Posterior vena cava (tissue), 2 donors: ENCODE measurements at places on chromosomes 3 and 15.

GRCh38 chr15:62549345-62549970 lies 384.4 kb upstream of the C2CD4B start:
- DNase-seq, result no peak

GRCh38 chr3:70360979-70361760 lies 48.7 kb upstream of the MDFIC2 start:
- DNase-seq, result no peak

DNA sequence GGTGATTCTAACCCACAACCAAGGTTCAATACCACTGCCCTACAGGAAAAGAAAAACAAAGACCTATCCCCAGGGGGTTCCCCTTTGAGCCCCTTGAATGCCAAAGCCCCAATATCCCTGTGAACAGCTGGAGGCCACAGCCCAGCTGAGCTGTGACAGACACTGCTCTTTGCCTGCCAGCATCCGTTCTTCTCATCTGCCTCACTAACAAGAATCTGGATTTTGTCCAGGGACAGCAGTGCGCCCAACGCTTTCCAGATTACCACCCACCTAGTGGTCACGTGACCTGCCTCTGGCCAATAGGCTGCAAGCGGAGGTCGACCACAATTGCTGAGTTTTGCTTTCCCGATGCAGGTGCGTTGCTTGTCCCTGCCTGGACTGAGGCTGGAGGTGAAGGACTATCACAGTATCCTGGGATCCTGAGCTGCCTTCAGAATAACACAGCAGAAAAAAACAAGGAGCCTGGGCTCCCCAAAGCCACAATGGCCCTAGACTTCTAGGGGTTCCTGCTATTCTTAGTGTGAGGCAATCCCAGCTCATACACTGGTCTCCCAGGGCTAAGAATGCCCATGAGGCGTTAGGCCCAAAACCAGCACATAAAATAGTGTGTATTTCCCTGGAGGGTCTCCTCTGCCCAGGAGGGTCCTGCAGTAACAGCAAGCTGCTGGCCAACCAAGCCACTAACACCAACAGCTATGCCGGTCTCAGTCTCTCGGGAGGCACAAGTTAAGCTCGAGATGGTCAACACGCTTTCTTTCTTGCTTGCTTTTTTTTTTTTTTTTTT lies 13.8 kb downstream of the BDH1 start:
- no peak for DNase-seq

DNA sequence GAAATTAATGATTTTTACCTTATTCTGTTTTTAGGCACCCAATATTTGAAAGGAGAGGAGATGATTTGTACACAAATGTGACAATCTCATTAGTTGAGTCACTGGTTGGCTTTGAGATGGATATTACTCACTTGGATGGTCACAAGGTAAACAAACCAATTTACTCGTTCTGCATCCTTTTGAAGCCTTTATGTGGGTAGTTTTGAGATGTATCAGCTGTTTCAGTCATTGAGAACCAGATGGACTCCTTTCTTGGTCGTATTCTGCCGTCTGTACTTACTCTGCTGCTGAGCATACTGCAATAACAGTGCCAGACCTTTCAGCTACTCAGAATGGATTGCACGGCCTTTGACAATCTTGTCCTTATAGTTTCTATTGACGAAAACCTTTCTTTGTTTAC lies 13.3 kb downstream of the DNAJB11 start:
- no peak for DNase-seq

DNA sequence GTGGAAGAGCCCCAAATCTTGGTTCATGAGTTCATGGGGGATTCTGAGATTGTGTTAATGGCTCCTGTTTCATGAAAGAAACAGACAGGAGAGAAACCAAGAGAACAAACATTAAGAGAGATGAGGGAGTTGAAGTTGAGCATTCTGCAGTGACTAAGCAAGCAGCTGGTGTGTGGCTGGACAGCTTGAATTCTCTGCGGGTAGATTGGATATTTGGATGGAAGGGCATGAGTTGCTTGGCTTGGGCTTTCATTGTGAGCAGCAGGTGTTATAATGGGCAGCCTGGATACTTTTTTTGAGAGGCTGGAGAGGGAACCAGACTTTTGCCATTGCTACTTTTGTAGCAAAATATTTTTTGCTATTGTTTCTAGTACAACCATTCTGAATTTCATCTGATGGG lies 346.8 kb upstream of the SATB1 start:
- DNase-seq, result no peak

- no peak for DNase-seq
Measured at GRCh38 chr15:75151214-75152128, 50.2 kb upstream of the C15orf39 start.
